ENCODE measurements at places on chromosomes 6 and 20.

GRCh38 chr6:255041-255750 is 37.1 kb upstream of the DUSP22 start:
- no peak for DNase-seq

GRCh38 chr6:12760911-12761310 is 44.3 kb downstream of the PHACTR1 start:
- DNase-seq, result no peak

DNA sequence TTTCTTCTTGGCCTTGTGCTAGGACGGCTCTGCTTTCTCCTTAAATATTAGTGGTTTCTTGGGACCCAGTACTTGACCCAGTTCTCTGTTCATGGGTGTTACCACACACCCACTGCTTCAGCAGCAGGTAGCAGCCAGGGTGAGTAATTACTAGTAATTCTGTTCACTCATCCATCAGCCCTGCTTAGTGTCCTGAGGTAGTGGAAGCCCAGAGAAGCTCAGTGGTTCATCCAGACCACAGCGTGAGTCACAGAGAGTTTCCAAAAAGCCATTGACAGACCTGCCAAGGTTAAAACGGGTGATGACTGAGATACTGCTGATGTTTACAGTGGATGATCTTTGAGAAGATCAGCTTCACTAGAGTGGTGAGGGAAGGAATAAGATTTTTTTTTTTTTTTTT is 51.7 kb upstream of the HINT3 start:
- DNase-seq, result peak; percentile 76

GRCh38 chr6:75830959-75831885 is 82.2 kb downstream of the MYO6 start:
- DNase-seq, result peak; percentile 9

GRCh38 chr6:74585753-74586152 is 620.1 kb downstream of the COL12A1 start:
- no peak for DNase-seq

DNA sequence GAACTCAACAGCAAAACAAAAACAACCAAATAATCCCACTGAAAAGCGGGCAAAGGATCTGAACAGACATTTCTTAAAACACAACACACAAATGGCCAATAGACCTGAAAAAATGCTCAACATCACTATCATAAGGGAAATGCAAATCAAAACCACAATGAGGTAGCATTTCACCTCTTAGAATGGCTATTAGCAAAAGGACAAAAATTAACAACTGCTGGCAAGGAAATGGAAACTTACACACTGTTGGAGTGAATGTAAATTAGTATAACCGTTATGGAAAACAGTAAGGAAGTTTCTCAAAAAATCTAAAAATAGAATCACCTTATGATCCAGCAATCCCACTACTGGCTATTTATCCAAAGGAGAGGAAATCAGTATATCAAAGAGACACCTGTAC is 20.9 kb downstream of the FAM8A1 start:
- DNase-seq, result no peak

GRCh38 chr6:128600397-128600951 is 80.1 kb upstream of the PTPRK start:
- no peak for DNase-seq

DNA sequence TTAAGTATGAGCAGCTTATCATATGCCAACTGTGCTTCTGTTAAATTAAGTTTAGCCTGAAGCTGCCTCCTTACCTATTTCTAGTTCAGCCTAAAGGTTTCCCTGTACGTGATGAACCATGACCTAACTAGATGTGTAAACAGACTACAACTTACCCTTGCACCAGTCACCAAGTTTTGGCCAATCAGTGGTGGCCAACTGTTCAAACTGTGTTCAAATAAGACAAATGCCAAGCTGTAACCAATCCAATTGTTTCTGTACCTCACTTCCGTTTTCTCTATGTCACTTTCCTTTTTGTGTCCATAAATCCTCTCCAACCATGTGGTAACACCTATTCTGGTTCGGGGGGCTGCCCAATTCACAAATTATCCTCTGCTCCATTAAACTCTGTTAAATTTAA is 6.0 kb upstream of the SLC2A10 start:
- no peak for DNase-seq

DNA sequence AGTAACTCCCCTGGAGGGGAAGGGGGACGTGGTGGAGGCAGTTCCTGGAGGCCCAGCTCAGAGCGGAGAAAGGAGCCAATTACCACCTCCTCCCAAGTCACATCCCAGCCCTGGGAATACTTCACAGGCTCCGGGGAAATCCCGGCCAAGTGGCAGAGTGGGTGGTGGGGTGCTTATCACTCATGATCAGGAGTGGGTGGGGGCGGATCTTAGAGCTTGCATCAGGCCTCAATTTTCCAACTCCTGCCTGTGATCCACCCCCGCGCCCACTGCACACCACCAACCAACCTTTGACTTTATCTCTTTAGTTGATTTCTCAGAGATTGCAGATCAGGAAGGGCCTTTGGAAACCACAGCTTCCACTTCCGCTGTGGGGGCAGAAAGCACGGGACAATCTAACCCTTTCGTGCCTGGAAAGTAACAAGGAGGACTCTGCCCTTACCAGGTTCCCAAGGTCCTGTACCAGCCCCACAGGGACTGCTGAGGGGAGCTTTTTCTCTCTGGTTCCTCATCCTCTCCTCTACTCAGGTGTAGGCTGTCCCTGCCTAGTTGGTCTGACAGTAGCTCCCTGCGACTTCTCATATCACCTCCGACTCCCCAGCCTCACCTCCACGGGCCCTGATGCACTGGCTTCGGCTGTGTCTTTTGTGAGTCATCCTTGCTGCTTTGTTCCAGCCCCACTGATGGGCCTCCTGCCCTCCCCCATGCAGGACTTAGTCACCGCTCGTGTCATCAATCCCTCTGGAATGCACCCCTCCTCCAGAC is 24.9 kb upstream of the IER3 start:
- peak; percentile 85 for DNase-seq

GRCh38 chr6:163416557-163417253 is 2.2 kb downstream of the QKI start:
- DNase-seq, result peak; percentile 27

DNA sequence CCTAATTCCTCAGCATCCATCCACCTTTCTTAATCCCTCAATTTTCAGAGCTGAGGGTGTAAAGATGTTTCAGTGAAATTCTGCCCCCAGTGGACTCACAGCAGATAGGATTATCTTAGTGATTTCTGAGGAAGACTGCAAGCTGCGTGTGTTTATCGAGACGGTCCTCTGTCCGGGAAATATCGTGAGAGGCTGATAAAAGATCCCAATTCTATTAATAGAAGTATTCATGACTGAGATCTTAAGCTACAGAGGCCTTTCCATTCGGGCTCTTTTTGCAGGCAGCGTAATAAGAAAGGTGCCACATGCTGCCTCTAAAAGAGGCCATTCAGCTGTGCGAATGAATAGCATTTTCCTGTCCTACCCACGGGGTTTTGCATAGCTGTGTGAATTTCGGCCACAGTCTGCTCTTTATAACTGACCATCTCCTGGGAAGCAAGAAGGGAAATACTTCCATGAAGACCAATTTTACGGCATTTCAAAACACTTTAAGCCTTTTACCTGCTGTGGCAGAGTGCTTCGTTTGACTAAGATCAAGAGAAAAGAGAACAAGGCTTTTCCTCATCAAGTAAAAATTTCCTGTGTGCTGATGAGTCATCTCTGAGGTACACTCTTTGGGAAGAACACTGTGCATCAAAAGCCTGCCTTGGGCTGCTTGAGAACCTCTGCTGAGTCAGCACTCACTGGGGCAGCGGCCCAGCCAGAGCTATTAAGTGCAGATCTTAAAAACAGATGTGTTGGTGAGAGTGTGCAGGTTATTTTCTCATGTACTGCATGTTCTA is 208.8 kb downstream of the ARHGAP18 start:
- DNase-seq, result peak; percentile 18

DNA sequence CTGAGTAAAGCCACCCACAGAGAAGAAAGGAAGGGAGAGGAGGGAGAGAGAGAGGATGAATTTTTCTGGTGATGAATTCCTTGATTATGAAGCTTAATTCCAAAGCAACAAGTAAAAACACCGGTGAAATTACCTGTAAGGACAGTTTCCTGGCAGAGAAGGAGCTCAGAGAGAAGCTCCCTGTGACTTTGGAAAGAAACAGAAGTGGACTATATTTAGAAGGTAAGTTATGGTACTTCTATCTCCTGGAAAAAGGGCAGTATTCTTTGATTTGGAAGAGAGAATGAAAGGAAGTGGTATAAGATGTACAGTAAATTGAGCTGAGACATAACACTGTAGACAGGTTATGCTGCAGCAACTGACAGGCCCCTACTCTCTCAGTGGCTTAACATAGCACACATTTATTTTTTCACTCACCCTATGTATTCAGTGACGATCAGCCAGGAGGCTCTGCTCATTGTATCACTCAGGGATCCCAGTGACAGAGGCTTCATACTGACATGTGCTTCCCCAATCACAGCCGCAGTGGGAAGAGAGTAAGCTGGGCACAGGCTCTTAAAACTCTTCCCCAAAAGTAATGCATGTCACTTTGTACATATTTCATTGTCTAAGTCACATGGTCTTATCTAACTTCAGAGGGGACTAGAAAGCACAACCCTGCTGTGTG is 349.5 kb downstream of the BTBD9 start:
- no peak for DNase-seq

- DNase-seq, result no peak
Measured at GRCh38 chr20:41428285-41428684, 61.7 kb upstream of the EMILIN3 start.

- DNase-seq, result no peak
Measured at GRCh38 chr6:149443411-149444181, 41.2 kb downstream of the ZC3H12D start.

- DNase-seq, result no peak
Measured at GRCh38 chr6:100620085-100620840, 155.5 kb upstream of the SIM1 start.

- DNase-seq, result no peak
Measured at GRCh38 chr6:142909686-142910085, 35.3 kb downstream of the HIVEP2 start.

GRCh38 chr20:52991830-52992229 is 19.7 kb downstream of the TSHZ2 start:
- no peak for DNase-seq

DNA sequence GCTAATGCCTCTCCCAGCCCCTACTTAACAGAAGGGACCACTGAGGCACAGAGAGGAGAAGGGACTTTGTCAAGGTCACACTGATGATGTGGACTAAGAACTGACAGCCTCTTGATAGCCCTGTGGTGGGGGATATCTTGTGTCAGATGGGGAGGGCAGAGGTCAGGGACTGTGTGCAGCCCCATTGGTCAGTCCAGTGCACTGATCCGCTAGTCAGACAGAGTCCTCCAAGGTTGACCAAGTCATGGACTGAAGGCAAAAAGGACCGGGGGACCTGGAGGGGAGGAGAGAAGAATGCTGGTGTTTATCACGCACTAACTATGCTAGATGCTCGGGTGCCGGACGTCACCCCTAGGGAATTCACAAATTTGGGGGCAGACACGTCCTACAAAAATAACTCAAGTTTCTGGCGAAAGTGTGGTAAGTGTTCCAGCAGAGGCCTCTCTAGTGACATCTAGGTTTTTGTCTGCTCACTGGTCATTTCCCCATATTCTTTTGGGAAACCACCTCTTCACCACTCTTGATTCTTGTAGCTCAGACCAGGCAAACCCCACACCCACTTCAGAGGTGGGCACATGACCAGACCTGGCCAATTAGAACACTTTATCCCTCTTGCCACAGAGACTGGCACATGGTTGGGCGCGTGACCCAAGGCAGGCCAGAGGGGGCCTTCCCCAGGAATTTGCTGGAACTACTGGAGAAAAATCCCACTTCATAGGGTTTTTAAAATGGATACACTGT is 21.0 kb downstream of the TCF15 start:
- no peak for DNase-seq

- DNase-seq, result no peak
Measured at GRCh38 chr6:131163886-131164285, 28.6 kb downstream of the AKAP7 start.

DNA sequence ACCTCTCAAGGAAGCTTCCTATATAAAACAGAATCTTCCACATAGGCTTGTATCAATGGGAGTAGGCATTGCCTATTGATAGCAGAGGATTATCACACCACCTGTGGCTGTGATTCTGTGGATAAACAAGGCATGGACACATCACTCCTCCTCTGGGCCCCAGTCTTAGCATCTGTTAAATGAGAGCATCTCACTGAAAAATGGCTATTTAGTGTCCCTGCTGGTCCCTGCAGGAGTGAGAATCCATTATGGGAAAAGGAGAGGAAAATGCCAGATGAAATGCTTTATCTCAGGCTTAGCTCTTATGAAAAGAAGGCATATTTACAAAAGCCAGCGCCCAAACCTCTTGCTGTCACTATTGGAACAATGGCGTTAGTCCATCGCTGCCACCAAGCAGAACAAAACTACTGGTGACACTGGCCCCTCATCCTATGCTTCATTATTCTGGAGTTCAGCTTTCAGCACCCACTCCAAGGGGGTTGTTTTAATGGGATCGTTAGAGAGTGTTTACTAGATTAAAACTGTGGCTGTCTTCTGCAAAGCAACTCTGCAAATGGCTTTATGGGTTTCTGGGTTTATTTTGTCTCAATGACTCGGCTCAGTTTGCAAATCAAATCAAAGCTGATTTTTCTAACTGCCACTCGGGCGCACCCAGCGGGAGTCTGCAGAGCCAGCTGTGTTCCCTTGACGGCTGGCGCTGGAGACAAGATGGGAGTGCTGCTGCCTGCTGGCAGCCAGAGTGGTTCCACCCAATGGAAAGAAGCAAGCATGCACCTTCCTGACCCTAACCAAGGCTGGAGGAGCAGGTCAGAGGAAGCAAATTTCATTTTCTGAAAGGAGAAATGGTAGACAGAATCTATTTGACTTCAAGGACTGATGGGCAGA is 658.8 kb upstream of the CHD6 start:
- DNase-seq, result no peak

GRCh38 chr20:965956-966355 is 36.2 kb downstream of the RSPO4 start:
- no peak for DNase-seq

- DNase-seq, result peak; percentile 50
Measured at GRCh38 chr6:31270788-31271640, 878 bp downstream of the HLA-C start.

DNA sequence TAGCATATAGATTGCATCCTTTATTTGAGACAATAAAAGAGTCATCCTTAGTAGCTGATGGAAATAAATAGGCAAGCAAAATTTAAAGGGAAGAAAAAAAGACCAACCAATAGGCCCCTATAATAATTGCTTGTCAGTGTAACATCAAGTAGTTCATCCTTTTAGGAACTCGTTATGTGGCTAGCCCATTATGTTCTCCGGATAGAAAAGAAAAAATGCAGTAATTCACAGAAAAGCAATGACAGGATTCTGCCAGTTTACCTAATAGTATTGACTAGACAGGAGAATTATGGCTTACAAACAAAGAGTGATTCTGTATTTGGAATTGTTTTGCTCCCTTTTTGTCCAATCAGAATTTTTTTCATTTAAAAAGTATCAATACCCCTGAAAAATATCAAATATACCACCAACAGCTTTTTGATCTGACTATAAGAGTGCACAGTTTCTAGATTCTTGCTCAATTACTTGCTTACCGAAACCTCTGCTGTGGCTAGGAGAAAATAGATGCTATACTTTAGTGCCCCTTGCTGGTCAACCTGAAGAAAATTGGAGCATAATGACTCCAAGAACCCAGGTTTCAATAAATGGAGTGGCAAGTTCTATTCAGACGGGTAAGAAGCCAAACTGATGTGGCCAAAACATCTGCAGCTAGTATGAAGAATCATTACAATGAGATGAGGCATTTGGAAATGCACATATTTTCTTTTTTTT is 91.5 kb upstream of the SASH1 start:
- DNase-seq, result no peak

GRCh38 chr6:105791583-105792318 is 294.4 kb upstream of the PRDM1 start:
- no peak for DNase-seq

Data from activated naive CD4-positive, alpha-beta T cell treated with Interleukin-2 at 50 U/mL for 16 hours (primary cell).